KG1 (cell line): ENCODE measurements at places on chromosomes 2 and 18.

DNA sequence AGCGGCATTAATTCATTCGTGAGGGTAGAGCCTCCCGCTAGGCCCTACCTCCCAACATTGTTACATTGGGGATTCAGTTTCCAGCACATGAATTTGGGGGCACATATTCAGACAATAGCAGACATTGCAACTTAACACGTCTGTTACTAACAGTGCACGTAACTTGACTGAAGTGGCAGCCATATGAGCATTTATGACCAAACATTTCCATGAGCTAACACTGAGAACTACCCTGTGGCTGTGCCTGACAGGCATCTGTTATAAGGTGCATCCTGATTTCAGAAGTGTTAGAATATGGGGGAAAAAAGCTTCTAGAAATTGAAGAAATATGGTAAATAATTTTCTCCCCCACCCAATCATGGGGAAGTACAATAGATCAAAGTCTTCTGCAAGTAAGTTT, 24.5 kb downstream of the MALT1 start:
- no peak for DNase-seq

DNA sequence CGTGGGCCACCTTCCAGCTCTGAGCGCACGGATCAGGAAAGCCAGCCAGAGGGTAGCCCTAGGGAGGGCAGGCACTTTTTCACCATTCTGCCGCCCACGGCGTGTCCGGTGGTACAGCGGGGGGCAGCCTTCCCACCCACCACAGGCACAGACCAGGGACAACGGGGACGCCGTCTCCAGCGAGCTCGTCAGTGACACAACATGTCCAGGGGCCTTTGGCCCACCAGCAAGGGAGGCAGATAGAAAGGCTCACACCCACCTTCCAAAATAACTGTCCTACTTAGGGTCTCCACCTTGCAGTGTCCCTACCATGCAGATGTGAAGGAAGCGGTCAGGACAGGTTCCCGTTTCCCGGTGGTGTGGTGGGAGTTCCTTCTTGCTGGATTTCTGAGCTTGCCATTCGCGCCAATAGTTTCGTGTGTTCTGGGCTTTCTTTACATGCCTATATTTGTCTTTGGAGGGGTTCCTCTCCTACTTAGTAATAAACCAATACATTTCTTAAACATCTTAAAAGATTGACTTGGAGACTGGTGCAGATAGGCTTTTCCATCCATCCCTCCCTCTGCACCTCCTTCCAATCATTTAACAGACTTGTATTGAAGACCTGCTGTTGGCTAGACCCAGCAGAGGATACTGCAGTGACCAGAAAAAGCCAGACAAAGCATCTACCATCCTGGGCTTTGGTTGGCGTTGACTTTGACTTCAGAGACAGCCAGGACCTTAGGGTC, 872 bp downstream of the ASB1 start:
- no peak for DNase-seq

GRCh38 chr2:85774126-85774978, 20.6 kb downstream of the ATOH8 start:
- DNase-seq, result no peak

DNA sequence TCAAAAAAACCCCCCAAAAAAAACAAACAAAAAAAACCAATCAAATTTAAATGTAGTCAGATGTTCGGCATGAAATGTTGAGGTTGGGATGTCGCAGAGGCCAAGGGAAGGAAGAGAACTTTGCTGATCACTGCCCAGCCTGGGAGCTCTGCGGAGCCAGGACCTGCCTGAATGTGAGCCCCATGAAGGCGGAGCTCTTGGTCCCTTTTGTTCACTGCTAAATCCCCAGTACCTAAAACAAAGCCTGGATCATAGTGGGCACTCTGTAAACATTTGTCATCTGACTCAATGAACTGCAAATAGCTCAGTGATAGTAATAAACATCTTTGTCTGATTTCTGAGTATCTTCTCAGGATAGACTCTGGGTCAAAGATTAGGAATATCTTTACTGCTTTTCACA, 64.0 kb downstream of the NGEF start:
- no peak for DNase-seq

DNA sequence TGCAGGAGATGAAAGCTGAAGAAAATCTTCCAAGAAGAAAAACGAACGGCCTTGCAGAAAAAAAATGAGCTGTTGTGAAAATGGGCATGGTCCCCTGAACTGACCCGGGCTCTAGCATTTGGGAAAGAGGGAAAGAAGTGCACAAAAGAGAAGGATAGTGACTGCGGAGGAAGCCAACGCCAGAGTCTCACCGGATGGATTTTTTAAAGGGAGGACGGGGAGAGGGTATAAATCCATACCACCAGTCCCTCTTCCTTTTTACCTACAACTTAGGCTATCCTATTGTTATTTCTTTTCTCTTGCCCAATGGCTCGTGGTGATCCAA, 601 bp downstream of the WDR35 start:
- DNase-seq, result no peak

DNA sequence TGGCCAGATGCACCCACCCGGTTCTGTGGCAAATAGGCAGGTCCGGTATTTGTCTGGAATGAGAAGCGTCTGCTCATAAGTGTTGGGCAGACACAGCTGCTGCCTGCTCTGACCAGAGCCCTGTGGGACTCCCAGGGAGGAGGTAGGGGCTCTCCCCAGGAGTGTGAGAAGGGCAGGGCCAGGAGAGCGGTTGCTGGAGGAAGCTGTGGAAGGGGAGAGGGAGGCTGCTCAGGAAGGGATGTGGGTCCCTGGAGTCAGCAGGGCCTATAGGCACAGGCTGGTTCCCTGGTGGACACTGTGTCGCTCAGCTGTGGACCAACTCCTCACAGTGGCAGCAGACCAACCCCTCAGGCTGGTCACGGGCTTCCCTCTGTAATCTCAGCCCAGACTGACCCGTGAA, 109.2 kb downstream of the DYSF start:
- no peak for DNase-seq

DNA sequence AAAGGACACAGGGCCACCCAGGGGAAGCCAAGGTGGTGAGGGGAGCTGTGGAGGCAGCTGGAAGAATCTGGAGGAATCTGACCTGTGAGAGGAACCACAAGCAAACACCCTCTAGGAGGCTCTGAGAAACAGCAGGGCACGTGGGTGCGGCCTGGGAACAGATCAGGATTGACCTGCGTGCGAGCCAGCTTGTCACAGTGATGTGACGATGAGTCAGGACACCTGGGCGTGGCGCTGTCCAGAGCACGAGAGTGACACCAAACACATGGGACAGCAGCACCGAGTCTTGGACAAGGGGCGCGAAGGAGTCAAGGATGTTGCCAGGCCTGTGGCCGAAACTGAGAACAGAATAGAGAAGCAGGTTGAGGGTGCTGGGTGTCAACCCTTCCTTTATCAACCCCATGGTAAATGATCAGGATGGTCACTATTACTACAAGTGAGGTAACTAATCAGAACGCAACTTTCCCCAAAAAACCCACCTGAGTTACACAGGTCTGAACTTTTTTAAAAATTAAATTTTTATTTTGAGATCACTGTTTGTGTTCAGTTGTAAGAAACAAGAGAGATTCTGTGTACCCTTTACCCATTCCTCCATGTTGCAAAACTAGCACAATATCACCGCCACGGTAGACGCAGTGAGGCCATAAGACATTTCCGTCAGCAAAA, 637 bp upstream of the SFT2D3 start:
- no peak for DNase-seq

DNA sequence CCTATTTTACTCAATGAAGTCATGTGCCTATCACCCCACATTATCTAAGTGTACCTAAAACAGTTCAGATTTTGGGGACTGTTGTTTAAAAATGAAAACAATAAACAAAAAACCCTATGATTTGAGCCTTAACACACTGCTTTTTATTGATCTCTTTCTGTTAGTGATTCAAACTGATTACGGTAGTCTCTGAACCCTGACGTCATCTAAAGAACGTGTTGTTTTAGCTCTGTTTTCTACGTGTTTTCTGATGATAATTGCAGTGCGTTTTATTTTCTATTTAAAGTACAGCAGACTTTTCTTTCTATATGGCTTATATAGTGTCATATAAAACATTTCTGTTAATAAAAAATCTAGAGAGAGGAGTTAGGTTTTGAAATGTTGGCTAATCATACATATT, 93.9 kb upstream of the FAM237A start:
- DNase-seq, result no peak

DNA sequence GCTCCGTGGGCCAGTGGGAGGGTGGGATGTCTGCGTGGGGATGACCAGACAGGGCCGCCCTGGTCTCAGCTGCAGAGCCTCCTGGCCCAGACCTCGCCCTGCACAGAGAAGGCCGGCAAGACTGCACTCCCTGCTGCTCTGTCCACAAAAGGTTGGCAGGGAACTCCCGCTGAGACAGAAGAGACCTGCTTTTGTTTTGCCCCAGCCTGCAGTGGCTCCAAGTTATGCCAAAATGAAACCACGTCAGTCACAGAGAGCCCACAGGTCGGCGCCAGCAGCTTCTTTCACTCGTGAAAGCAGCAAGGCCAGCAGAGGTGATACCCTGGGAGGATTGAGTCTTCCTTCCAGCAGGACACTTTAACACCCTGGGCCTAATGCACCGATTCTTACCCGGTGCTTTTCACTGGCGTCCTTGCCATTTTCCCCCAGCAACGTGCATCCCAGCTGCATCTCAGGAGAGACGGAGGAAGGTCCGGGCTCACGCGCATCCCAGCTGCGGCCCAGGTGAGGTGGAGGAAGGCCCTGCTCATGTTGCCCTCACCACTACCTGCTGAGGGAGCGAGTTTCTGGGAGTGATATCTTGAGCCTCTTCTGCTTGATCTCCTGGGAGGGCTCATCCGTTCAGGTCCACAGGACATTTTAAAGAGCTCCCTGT, 22.1 kb upstream of the CTDP1 start:
- DNase-seq, result no peak

- no peak for DNase-seq
Observed at GRCh38 chr2:69791045-69791444, 38.4 kb upstream of the GMCL1 start.

GRCh38 chr2:47798631-47799030, 15.7 kb downstream of the MSH6 start:
- no peak for DNase-seq

- no peak for DNase-seq
Observed at GRCh38 chr2:230961091-230961491, 34.8 kb upstream of the SPATA3 start.

GRCh38 chr18:12056034-12056883, 37.4 kb upstream of the ANKRD62 start:
- no peak for DNase-seq

- DNase-seq, result no peak
Observed at GRCh38 chr18:27604583-27604982, 419.5 kb upstream of the CHST9 start.

GRCh38 chr2:143000599-143000998, 123.1 kb downstream of the KYNU start:
- no peak for DNase-seq
